ENCODE measurements at places on chromosomes 6 and 20. TPM values are rescaled to one million over a fixed set of nuclear protein-coding genes. Genes with fewer than 3 reads are reported as not detected.

DNA sequence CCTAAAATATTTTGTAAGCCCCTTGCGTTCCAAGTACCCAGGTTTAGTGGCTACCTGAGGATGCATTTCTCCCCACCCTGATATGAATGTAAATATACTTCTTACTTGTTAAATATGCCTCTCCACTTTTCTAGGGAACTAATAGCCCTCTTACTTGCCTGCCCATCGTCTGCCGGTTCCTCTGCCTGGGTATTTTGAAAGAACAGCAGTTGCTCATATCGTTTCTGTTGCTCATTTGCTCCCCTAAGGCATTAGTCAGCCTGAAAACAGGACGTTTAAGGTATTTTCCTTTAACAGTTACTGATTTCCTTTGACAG is 141.3 kb upstream of the CARMIL1 start:
- no peak for DNase-seq

DNA sequence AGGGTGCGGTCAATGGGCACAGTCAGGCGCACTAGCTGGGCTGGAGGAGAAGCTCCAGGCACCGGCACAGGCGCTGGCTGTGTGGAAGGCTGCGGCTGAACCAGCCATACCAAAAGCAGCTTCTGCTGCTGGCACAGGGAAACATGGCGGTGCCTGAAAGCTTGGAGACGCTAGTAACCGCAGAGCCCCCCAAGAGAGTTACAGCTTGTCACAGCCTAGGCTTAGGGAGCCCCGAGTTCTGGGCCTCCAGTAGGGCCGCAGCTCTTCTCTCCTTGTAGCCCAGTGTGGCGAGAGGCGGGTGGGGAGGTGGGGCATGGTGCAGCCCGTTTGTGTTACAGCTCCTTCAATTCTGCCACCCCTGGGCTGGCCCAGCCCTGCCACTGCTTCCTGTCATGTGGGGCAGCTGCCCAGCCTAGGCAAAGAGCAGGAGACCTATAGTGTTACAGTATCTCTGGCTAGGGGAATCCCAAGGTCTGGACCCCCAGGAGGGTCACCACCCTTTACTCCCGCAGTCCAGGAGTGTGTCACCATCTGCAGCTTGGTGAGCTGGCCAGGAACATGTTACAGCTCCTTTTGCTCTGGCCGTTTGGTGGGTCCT is 58.6 kb upstream of the MANEA start:
- no peak for DNase-seq

- no peak for DNase-seq
Observed at GRCh38 chr6:52328729-52329128, 33.2 kb upstream of the PAQR8 start.

- no peak for DNase-seq
Observed at GRCh38 chr6:125789167-125789566, 1.6 kb upstream of the NCOA7 start.

GRCh38 chr20:15937179-15937578 is 636.1 kb downstream of the KIF16B start:
- DNase-seq: no peak

DNA sequence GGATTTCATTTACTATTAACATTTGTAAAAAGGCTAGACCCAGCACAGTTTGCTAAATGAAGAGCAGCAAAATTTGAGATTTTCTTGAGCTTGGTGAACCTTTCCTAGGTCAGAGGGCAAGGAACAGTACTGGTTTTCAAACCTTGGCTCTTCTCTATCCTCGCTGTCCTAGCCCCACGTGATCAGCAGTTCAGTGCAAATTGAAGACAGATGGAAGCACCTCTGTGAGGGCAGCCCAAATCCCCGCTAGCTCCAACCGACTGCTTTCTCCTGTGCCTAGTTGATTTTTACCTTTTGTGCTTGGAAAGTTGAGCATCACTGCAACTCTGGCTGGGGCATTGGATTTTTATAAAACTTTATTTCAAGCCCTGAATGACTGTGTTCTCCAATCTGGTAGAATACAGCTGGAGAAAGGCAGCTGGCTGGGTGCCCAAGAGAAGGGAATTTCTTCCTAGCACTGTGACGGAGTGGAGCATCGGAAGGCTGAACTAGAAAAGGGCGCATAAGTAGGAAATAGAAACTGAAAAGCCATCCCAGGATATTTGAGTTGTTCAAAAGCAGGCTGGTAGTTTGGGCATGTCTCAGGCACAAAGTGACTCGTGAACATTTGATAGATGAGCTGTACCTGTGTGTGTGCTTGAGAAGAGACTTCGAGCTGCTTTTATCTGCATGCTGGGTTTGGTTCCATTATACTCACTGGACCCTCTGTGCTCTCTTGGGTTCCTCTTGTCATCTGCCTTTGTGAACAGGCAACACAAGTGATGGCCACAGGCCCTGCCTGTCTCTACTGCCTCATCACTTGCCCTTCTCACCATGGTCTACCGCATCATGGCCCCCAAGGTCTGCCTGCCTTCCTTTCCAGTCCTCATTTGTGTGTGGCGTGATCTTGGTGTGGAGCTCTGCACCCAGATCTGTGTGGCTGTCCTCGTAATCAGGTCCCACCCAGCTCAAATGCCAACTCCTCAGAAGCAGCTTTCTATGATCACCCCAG is 2.3 kb downstream of the RNF114 start:
- DNase-seq: no peak

- DNase-seq: no peak
Observed at GRCh38 chr6:70575899-70576495, 9.3 kb downstream of the SDHAF4 start.

DNA sequence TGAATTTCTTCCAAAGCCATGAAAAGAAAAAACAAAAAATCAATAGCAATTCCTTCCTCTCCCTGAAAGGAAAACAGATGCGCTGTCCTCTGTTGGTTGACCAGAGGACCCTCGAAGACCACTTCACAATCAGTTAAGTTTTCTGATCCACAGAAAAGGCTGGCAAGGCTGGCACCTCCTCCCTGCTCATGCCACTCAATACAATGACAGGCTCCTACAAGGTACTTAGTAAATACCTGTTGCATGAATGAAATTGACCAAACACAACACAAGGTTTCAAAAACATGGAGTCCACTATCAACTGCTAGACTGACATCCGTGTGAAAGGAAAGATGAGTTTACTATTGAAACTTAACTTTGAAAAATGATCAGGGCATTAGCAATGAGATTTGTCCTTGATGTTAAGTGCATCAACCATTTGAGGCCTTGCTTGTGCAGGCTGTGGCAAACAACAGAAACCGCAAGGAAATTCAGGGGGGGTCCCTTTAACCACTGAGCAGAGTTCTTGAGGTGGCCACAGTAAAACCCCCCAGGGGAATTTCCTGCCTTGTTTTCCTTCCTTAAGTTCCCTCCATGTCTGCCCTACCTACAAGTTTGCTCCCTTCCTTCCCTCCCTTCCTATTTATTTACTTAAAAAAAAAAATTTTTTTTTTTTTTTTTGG is 27.9 kb upstream of the RTF2 start:
- no peak for DNase-seq

DNA sequence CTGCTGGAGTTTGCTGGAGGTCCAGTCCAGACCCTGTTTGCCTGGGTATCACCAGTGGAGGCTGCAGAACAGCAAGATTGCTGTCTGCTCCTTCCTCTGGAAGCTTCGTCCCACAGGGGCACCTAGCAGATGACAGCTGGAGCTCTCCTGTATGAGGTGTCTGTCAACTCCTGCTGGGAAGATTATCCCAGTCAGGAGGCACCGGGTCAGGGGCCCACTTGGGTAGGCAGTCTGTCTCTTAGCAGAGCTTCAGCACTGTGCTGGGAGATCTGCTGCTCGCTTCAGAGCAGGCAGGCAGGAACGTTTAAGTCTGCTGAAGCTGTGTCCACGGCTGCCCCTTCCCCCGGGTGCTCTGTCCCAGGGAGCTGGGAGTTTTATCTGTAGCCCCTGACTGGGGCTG is 96.8 kb upstream of the SLC35F1 start:
- DNase-seq: no peak

GRCh38 chr6:8731874-8732273 is 296.5 kb upstream of the SLC35B3 start:
- DNase-seq: no peak

DNA sequence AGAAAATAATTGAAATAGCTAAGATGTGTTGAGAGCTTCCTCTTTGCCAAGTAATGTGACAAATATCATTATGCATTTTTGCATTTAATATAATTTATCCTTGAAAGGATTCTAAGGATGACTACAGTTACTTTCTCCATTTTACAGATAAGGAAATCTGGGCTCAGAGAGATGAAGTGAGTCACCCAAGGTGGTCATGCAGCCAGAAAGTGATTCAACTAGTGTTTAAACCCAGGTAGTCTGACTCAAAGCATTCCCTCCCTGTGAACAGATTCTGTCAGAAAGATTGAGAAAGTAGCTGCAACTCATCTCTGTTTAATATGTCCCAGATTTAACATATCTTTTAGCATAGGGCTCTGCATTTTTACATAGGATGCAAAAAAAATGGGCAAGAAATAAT is 28.1 kb downstream of the NRSN1 start:
- DNase-seq: no peak

DNA sequence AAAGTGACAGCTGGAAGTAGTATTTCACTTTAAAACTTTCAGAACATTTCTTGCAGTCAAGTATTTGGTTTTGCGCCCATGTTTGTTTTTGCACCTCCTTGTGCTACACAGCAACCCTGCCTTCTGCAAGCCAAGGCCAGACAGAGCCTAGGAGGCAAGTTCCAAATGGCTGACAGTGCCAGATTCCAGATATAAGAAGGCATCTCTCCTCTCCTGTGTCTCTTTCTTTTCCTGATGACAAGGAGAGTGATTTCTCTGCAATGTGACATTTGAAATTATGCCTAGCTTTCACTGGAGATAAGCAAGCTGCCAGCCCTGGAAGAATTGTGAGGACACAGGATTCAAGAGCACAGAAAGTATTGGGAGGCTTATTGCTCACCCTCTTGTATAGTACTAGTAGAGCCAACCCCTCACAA is 149.1 kb upstream of the TENT5A start:
- DNase-seq: no peak

- DNase-seq: peak; percentile 64
Observed at GRCh38 chr20:43408848-43409576, 48.7 kb upstream of the SRSF6 start.

GRCh38 chr20:64115171-64115911 is 8.0 kb upstream of the NPBWR2 start:
- DNase-seq: no peak

DNA sequence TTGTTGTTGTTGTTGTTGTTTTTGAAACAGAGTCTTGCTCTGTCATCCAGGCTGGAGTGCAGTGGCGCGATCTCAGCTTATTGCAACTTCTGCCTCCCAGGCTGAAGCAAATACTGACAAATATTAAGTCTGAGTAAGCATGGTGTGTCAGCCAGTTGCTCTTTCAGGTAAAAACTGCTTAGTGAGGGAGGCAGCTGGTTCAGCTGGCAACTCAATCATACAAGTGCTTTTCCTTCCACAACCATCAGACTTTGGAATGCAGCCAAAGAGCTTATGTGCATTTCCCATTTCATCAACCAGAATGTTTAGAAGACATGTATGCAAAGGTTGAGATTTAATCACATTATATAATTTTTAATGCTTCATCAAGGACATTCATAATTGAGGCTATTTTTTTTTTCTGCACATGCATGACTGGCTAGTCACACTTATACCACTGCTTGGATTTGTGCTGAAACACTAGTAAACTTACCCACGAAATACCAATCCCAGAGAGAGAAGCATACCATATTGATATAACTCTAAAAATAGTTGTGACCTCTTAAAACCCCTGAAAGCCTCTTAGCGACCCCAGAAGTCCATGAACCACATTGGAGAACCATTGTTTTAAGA is 56.0 kb downstream of the CLIC5 start:
- DNase-seq: no peak

DNA sequence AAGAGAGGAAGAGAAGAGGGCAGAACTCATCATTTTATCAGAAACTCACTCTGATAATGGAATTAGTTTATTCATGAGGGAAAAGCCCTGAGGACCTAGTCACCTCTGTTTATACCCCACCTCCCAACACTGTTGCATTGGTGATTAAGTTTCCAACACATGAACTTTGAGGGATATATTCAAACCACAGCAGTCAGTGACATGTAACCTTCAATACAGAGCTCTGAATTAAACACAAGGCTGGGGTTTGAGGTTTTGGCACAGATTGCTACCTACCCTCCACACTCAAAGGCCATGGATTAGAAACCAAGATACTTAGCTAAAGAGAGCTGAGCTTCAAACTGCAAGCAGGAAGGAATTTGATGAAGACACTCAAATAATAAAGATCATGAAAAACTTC is 48.5 kb upstream of the MOCS1 start:
- no peak for DNase-seq

DNA sequence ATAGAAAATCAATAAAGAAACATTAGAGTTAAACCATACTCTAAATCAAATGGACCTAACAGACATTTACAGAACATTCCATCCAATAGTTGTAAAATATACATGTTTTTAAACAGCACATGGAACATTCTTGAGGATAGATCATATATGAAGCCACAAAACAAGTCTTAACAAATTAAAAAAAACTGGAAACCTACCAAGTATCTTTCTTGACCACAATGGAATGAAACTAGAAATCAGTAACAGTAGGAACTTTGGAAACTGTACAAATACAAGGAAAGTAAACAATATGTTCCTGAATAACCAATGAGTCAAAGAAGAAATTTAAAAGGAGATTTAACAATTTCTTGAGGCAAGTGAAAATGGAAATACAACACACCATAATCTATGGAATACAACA is 91.2 kb upstream of the GLP1R start:
- DNase-seq: no peak

DNA sequence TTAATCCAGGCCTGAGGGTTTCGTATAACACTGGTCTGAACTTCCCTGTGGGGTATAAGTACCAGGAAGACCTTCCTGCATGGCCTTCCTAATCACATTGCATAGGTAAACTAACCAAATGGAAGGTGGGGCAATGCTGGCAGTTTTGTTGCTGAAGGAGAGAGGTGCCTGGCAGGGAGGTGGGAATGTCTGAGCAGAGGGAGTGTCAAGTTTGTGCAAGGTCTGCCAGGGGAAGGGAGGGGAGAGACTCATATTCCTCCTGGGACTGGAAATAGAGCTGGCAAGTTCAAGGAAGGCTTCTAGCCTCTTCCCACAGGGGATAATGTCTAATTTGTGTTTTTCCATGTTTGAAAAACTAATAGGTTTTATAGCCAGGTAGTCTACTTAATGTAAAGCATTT is 70.6 kb downstream of the HDDC2 start:
- no peak for DNase-seq

GRCh38 chr20:48706710-48707365 is 121.0 kb downstream of the PREX1 start:
- DNase-seq: peak; percentile 63

GRCh38 chr6:92117800-92118199 is 1301.6 kb downstream of the EPHA7 start:
- DNase-seq: no peak

DNA sequence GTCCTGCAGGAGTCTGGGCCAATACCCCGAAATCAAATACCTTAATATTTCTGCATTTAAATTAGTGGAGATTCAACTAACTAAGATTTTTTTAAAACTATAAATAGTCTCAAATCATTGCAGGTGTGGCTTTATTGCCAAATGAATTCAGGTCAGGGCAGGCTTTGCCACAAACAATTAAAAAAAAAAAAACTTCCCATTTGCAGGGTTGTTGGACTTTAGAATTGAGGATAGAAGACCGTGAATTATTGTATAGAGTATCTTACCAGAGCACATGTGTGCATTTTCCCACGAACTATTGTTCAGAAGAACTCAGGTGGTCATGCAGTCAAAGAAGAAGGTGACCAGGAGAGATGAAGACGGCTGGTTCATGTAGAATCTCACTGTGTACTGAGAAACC is 6.6 kb upstream of the PLEKHG1 start:
- DNase-seq: no peak

The KIAA0408 gene
- 0.55 TPM for total RNA-seq

The ID4 gene
- total RNA-seq: 3.5 TPM

The TMEM217 gene
- total RNA-seq: 0.14 TPM

The TTLL9 gene
- 0.14 TPM for total RNA-seq

The SLC22A7 gene
- total RNA-seq: not detected

The GRM1 gene
- total RNA-seq: 0.14 TPM

The SLC22A3 gene
- 23.9 TPM for total RNA-seq

The SYNDIG1 gene
- total RNA-seq: 8.5 TPM
